ENCODE measurements at places on chromosomes 3 and 15. TPM values are rescaled to one million over a fixed set of nuclear protein-coding genes. Genes with fewer than 3 reads are reported as not detected.

FRMD5 gene
- not detected for total RNA-seq

KLHL40 gene
- total RNA-seq = not detected

MCF2L2 gene
- total RNA-seq = 0.31 TPM

DPPA4 gene
- total RNA-seq = not detected

- no peak for DNase-seq
Observed at GRCh38 chr3:36393563-36393962, 13.3 kb downstream of the STAC start.

DNA sequence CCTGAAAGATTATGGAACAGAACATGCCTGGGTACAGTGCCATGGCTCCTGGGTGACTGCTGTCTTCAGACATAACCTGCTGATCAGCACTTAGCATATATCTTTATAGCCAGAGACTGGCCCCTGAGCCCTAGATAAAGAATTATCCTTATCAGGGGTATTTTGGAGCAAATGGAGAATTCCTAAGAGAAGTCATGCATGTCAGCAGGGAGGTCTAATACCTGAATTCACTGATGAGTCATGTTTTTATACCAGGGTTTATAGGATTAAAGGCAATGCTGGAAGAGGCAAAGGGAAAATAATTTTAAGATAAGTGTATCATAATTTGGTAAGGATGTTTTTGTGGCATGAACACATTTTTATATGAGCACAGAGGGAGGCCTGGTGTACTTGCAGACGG lies 159.8 kb downstream of the ADAMTSL3 start:
- DNase-seq = no peak

GRCh38 chr3:192082730-192083660 lies 622.0 kb downstream of the PYDC2 start:
- no peak for DNase-seq

DNA sequence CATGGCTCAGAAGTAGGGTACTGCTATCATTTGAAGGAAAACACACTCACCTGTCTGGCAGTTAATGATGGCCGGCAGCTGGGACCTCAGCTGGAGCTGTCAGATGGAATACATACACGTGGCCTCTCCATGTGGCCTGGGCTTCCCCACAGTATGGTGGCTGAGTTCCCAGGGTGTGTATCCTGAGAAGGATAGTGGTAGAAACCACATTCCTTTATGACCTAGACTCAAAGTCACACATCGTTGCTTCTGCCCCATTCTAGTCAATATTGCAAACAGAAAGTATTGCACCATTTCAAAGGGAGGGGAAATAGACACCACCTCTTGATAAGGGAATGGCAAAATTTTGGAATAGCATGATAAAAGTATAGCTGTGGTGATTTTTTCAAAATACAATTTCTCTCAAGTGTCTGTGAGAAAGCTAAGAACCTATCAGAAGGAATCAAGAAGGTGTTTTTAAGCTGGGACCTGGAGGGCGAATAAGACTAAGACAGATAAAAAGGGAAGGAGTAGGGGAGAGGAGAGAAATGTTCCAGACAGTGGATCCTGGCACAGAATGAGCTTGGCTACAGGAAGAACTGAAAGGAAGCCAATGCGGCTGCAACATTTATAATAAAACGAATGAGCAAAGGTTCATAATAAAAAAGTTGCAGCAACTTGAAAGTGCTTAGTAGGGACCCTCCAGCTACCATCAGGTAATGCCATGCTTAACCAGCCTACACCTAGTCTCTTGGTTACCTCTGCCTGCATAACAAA lies 40.1 kb upstream of the GALNT15 start:
- peak; percentile 44 for DNase-seq

- DNase-seq = no peak
Observed at GRCh38 chr3:135694142-135694541, 271.4 kb upstream of the PPP2R3A start.

- no peak for DNase-seq
Observed at GRCh38 chr15:70473581-70474370, 289.6 kb downstream of the UACA start.

DNA sequence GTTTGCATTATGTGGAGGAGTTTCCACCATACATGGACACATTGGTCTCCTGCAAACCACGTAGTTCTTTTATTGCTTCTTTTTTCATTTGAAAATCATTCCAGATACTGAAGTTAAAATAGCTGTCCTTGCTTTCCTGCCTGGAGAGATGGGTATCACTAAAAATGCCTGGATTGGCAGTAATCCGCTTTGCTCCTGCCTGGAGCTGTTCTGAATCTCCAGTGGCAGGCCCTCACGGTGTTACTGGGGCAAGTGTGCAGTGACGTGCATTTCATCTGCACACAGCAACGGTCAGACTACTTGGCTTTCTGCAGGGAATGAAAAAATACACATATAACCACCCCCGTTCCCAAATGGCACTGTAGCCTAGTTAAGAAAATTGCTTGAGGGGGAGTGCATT lies 272.9 kb downstream of the IL5RA start:
- DNase-seq = no peak

DNA sequence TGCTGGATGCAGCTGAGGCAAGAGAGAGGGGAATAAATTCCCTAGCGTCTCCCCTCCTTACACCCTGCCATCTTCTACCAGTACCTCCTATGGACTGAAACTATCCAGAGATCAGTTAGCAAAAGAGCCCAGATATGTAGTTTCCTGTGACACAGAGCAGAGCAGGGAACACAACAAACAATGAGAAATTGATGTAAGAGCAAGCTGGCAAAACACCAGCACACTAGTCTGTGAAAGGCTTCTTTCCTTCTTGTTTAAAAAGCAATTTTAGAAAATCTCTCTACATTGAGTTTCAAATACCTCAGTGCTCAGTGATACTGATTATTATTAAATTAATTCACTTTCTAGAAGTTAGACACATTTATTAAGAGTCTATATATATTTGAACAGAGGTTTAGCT lies 215.6 kb upstream of the AZI2 start:
- DNase-seq = no peak

DNA sequence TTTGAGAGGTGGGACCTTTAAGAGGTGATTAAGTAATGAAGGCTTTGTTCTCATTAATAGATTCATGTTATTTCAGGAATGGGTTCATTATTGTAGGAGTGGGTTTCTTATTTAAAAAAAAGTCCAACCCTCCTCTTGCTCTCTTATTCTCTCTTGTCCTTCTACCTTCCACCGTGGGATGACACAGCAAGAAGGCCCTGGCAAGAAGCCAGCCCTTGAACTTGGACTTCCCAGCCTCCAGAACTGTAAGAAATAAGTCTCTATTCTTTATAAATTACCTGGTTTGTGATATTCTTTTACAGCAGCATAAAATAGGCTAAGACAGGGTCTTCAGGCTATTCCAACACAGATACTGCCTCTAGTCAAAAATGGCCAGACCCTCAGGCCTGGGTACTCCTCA lies 62.2 kb downstream of the MYLK start:
- DNase-seq = no peak

GRCh38 chr3:84961521-84962255 lies 2.9 kb downstream of the CADM2 start:
- peak; percentile 62 for DNase-seq

DNA sequence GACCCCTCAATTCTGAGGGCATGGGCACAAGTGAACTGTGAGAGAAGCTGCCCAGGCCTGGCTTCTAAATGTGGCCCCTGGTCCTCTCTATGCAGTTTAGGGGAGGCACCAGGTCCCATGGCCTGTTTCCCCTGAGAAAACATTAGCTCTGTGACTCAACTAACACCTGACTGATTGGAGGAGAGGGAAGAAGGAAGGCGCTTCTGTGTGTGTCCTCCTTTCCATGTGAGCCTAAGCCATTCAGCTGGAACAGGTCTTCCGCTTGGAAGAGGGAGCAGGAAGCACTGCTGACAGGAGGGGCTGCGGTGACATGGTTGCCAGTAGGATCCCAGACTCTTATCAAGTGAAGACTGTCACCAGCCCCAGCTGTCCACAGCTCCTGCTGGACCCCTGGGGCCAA lies 79.5 kb downstream of the MYLK start:
- no peak for DNase-seq

- no peak for DNase-seq
Observed at GRCh38 chr3:149020196-149020838, 29.0 kb downstream of the GYG1 start.

GRCh38 chr15:77538793-77539497 lies 93.8 kb downstream of the LINGO1 start:
- DNase-seq = no peak

GRCh38 chr15:88911766-88912118 lies 1.4 kb downstream of the MFGE8 start:
- no peak for DNase-seq

- no peak for DNase-seq
Observed at GRCh38 chr15:66400351-66400774, 13.7 kb downstream of the MAP2K1 start.

GRCh38 chr3:114178770-114179368 lies at the start of gene DRD3:
TSS of gene DRD3 (minus strand) at chr3:114179052. CDS start at chr3:114171992, 7,060 bp downstream.
- DNase-seq = no peak

DNA sequence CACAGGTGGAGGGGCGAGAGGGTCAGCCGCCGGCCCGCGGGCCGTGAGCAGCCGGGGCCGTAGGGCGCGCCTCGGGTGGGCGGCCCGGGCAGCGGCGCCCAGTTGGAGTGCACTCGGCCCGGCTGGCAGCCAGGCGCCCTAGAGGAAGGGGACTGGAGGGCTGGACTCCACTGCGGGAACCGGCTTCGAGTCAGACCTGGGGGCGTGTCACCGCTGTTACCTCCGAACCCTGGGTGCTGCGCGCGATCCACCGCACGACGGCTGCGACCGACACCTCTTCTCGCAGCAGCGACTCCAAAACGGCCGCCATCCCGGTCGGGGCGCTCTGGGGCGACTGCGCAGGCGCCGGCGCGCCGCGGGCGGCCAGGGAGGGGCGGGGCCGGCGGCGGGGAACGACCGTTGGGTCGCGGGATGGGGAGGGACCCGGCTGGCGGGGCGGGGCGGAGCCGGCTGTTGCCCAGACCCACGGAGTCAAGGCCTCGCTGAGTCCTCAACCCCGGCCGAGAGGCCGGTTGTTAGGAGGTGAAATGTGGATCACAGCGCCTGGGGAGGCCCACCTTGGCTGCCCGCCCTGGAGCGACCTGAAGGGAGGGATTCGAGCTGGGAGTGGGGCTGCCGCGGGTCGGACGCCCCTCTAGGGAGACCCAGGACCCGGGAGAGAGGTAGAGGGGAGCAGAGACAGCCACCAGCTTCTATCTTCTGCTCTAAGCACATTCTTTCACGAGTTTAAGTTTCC lies at the start of gene CDAN1:
TSS of gene CDAN1 (minus strand) at position 336 of the 736 bp plus-strand sequence. CDS start at position 310, 26 bp downstream.
- DNase-seq = peak; percentile 79

DNA sequence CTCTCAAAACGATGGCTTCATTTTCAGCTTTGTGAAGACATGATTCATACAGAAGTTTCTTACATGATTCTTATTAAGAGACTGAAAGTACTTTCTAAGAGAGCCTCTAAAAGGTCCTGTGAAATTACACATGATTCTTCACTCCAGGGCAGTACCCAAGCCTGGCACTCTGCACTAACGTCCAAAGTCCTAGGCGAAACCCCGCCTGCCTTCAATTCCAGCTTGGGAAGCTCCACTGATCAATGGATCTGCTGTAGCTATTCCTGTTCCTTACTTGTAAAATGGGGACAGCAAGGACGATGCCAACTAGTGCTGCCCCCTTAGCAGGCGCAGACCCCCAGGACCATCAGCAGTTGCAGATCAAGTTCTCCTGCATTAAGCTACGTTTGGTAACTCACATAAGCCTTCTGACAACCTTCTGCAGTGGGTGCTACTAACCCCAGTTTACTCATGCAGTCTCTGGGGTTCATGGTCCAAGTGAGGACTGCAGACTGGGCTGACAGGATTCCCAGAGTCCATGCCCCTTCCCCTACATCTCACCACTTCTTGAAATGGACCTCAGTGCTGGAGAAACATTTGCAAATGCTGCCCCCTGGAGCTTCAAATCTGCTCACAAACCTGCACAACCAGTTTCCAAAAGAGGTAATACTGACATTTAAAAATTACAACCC lies 10.6 kb downstream of the CHCHD4 start:
- DNase-seq = no peak

- peak; percentile 37 for DNase-seq
Observed at GRCh38 chr15:78006567-78007205, 70.8 kb downstream of the TBC1D2B start.

DNA sequence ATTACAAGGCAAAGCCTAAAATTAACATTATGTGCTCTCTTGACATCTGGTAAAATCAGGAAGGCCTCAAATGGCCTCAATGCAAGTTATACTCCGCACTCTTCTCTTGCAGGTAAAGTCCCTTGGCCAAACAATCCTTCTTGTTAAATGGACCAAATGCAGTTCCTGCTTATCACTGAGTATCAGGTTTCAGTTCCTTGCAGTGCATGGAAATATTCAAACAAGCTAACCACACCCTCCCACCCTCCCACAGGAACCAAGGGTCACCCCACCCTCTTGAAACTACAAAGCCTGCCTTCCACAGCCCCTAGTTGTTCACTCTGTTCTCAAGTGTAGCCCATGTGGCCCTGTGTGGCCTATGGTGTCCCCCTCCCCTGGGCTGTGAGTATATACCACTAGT lies 171.9 kb upstream of the CADPS start:
- no peak for DNase-seq

DNA sequence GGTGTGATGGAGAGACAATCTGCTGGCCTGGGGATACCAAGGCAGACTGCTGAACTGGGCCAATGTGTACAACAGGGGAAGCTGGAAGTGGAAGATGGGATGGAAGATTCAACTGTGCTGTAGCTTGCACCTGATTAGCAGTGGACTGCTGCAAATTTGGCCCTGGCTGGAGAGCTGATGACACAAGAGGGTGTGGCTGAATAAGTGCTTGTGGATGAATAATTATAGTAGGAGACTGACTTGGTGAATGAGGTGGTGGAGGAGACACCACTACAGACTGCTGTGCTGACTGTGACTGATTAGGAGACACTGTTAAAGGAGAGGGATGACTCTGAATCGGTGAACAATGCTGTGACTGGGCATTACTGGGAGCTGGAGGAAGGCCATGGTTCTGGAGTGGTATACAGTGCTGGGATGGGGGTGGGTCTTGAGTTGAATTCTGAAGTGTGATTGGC lies 52.5 kb downstream of the PHC3 start:
- no peak for DNase-seq

GRCh38 chr3:120348065-120348990 lies 826 bp downstream of the LRRC58 start:
- DNase-seq = peak; percentile 44

DNA sequence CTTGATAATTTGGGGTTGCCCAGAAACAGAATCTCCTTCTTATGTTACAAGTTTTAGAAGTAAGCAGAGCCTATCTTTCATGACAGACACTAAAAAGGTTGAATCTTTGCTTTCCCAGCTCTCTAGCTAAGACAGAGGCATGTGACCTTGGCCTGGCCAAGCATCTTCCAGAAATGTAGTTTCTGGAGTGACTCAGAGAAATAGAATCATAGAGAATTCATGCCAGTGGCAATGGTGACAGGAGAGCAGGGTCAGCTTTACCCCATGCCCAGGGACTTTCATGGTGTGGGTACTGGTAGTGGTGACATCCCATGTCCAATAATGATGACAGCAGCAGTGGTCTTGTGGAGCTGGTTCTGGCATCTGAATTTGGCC lies 4.0 kb upstream of the PARP6 start:
- DNase-seq = no peak

DNA sequence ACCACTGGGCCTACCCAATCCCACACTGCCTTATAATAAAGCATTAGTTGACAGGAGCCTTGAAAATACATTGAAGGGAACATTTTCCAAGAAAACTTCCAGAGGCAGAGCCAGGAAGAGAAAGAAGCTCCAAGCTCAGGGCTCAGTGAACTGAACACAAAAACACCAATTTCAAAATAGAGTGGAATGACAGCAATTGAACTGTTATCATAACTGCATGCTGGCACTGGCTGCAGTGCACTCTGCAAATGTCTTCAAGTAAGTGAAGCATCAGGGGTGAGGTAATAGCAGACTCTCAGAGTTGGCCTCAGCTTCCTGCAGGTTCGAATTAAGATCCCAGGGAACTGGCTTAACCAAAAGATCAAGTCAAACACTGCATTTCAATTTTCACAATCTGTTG lies 388.0 kb upstream of the WNT5A start:
- DNase-seq = no peak
